ENCODE measurements at places on chromosomes 5 and 9.

DNA sequence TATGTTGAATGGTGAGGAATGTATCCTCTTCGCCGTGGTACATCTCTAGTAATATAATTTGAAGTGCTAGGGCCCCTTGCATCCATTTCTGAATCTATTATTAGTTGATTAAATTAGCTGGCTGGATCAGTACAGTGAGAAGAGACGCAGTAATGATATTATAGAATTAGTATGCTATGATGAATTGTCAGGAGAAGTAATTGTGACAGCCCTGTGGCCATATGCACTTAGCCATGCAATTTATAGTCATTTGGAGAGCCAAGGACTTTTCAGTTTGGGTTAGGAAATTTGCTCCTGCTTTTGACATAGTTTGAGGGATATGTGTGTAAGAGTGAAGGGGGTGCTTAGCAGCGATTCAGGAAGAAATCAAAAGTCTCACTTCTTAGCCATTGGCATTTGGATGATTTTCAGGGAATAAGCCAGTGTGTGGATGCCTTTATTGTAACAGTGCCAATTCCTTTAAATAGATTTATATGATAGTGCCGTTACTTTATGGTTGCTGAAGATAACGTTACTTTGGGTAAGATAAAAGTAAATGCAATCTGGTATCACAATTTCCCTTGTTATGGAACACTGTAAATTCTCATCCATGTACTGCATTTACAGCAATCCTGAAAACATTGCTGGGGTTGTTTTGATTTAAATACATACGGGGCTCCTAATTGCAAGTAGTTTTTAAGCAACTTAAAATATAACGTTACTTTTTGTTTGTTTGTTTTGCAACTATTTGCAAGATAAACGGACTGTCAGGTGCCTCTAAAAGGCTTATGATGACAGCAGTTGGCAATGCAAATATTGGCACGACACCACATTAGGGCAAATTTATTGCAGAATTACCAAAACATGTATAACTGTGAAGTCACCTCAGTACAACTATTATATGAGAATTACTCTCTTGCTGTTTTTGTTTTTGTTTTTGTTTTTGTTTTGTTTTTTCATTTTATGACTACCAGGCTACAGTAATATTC is 875.4 kb upstream of the WWC1 start:
- no peak for DNase-seq

GRCh38 chr5:158023266-158023665 is 164.3 kb upstream of the CLINT1 start:
- no peak for DNase-seq

GRCh38 chr9:127942216-127943010 is 4.8 kb upstream of the DPM2 start:
- DNase-seq: peak; percentile 82

DNA sequence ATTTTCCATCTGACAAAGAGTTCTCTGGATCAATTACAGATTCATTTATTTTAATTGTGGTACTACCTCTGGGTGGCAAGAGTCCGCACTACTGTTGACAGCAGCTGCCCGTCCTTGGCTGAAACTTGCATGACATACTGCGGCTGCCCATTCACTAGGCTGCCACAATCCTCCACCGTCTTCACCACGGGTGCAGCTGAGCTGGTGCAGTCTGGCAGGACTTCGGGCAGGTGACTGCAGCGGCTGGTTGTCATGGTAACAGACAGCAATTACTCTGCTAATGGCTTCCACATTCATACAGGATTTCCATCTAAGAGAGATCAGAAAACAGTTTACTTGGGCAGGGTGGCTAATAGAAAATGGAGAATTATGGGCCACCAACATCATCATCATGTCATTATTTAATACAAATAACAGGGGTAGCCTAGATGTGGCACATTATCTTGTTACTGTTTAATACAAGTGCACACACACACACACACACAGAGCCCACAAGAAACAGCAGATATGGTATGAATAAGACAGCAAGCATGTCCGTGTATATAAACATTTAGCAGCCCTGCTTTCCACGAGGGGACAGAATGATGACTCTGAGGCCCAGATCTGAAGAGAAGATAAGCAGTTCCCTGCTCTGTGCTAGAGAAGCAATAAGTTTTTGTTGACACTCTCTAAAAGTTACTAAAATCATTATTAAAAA is 112.3 kb downstream of the MARCHF3 start:
- no peak for DNase-seq

DNA sequence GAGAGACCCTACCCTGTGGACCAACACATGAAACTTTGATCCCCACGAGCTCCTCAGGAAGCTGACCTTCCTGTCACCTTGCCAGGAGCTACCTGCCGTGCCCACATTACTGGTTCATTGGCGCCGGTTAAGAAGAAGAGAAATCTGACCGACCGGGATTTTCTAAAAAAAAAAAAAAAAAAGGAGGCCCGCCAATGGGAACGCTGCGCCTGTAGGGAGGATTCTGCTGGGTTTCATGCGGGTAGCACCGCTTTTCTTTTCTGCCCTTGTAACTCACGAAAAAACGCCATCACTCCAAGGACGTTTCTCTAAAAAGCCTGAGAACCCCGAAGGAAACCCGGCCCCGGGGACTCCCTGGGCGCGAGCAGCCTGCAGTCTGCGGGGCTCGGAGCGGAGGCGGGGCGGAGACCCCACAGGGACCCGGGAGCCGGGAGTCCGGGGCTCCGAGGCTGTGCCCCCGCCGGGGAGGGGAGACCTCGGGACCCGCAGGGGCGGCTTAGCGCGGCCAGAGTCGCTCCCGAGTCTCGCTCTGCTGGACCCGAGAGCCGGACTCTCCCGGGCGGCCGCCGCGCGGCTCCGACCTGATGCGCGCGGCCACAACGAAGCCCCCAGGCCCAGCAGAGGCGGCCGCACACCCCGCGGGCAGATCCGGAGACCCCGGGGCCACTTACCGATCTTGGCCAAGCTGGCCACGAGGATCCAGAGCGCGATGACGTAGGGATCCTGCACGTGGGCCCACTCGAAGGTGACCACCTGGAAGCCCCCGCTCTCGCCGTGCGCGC is 617 bp downstream of the SLC9A3 start:
- peak; percentile 52 for DNase-seq

DNA sequence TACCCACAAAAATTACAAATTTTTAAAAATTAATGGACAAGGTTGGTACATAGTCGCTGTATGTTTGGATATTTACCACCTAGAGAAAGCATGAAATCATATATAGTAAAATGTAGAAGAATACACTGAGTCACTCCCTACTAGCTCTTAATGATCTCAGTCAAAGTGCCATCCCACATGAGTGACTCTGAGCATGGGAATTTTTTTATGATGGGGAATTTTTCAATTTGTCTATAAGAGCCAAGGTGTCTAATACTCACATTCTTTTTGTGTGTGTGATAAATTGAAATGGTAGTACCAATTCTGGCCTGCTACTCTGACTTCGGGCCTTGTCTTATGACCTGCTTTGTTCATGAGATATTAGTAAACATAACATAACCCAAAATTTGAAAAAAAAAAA is 483.2 kb downstream of the CDH10 start:
- no peak for DNase-seq

- no peak for DNase-seq
Observed at GRCh38 chr9:135328485-135329417, 150.8 kb upstream of the PPP1R26 start.

GRCh38 chr9:14027116-14027800 is 286.7 kb downstream of the NFIB start:
- no peak for DNase-seq

- DNase-seq: peak; percentile 7
Observed at GRCh38 chr9:125972012-125972729, 225.0 kb downstream of the PBX3 start.

GRCh38 chr5:124614836-124615385 is 131.5 kb downstream of the ZNF608 start:
- DNase-seq: no peak

- DNase-seq: no peak
Observed at GRCh38 chr5:142984011-142984410, 213.8 kb downstream of the ARHGAP26 start.

DNA sequence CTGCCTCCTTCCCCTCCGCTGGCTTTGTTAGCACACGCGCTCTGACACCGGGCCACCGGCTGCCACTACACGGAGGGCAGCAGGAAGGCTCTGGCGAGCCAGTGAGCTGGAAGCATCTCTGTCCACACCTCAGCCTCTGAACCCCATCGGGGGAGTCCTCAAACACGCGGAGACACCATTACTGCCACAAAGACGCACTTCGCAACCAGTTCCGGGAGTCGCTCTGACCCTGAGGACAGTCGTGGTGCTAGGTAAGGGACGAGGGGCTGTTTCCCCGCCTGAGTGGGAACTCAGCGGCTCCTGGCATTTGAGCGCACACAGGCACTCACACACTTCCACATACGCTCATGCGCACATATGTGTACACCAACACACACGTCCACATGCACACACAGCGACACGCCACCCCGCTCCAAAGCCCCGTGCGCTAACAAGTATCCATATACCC is 160.0 kb downstream of the C9orf152 start:
- DNase-seq: no peak

DNA sequence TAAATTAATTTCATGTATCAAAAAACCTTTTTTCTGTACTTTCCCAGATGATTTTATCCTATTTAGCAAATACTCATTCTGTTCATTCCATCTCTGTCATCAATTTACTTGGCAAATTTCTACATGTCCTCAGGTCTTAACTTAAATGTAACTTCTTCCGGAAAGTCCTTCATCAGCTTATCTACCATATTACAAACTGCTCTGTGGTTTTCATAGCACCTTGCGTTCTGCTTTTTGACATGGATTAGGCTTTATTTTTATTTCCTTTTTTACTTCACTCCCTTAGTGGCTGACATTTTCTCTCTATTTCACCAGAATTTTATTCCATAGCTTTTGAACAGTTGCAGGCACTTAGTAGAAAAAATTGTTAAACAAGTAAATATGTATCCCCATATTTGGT is 1040.8 kb downstream of the TAF11L14 start:
- no peak for DNase-seq

- no peak for DNase-seq
Observed at GRCh38 chr5:133284306-133284705, 232.5 kb downstream of the HSPA4 start.

- DNase-seq: peak; percentile 37
Observed at GRCh38 chr9:32551276-32552051, 663 bp upstream of the SMIM27 start.

GRCh38 chr9:104092875-104093600 is 1.1 kb upstream of the SMC2 start:
- DNase-seq: no peak

GRCh38 chr5:91474201-91474600 is 91.1 kb upstream of the ARRDC3 start:
- no peak for DNase-seq

DNA sequence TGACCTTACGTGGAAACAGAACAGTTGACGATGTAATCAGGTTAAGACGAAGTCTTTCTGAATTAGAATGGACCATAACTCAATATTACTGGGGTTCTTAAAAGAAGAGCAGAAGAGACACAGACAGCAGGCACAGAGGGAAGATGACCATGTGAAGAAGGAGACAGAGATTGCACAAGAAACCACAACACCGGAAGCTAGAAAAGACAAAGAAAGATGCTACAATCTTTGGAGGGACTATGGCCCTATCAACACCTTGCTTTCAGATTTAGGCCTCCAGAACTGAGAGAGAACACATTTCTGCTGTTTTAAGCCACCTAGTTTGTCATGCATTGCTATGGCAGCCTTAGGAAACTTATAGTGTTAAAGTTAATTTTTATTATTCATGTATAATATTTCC is 27.1 kb downstream of the CDH9 start:
- no peak for DNase-seq

DNA sequence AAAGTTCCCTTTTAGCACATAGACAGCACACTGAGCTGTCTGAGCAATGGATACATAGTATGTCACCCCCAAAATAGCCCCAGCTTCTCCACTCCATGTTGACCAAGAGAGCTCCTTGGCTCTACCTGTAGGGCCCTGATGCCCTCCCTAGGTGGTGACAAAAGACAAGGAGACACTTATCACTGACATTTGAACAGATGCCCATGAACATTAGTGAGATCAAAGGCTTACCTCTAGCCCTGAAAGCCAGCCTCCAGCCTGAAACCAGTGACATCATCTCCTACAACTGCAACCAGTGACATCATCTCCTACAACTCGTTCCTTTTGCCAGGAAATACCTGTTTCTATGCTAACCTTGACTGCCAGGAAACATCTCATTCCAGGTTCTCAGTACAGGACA is 122.7 kb downstream of the FSTL4 start:
- no peak for DNase-seq

DNA sequence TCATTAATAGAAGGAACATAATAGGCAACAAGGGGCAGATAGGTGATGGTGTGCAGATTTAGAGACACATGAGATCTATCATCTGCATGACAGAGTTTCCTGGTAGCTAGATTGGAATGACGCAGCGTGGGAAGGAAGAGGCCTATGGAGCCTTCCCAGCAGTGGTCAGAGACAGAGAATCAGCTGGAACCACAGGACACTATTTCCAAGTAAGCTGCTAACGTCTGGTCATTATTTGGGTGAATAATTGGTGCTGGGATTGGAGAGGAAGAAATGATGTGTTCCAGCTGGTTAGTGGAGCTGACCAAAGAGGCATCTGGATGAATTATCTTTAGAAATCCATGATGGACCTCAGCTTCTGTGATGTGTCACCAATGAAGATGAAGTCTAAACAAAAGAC is 91.2 kb upstream of the PRR16 start:
- DNase-seq: peak; percentile 27

DNA sequence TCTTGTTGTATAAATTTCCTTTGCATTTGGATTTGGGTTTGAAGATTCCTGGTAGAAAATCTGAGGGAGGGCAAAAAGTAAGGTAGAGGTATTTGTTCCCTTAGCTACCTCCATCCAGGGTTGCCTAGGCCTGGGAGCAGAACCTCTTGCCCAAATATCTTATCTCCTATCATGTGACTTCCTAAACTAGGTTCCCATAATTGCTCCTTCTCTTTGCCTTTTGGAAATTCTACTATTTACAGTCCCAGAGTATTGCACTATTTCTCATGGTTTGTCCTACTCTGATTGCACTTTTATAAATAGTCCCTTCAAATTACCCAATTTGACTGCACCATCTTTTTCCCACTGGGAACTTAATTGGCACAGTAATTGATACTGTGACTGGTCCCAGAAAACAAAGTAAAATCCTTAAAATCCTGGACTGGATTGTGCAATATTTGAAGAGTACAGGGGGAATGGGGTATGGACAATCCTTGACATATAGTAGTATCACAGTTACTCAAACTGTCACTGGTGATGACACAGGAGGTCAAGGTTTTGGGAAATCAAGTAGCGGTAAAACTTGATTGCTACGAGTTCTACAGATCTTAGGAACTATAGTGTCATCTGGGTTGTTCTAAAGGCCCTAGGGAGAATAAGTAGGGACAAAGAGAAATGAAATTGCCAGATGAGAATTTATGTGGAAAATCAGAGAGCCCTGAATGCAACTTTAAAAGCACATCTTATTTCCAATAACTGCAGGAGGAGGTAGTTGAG is 31.5 kb upstream of the TMED7 start:
- no peak for DNase-seq

GRCh38 chr5:106267256-106267655 is 1403.5 kb downstream of the EFNA5 start:
- no peak for DNase-seq

- peak; percentile 37 for DNase-seq
Observed at GRCh38 chr9:93669116-93669957, 93.0 kb downstream of the PHF2 start.

Measured in AG20443 (cell line).